ENCODE measurements at places on chromosomes 4 and X.

- no peak for DNase-seq
These were observed 116.8 kb upstream of the AGA start for GRCh38 chr4:177558995-177559394.

DNA sequence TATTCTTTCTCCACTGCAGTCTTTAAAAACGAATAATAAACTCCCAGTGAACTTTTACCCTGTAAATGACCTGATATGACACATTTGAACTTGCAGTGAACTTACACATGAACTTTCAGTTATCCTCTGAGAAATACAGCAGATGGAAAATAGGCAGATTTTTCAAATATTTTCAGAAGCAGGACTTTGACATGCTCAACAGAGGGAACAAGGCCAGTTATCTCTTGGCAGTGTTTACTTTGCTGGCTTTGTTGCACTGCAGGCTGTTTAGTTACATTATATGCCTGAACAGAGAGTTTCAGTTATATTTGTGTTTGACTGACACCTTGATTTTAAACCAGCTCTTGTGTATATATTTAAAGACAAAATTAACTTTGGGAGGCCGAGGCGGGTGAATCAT lies 47.6 kb upstream of the FGG start:
- no peak for DNase-seq

- no peak for DNase-seq
These were observed 184.5 kb downstream of the GRIA2 start for GRCh38 chr4:157405070-157405469.

DNA sequence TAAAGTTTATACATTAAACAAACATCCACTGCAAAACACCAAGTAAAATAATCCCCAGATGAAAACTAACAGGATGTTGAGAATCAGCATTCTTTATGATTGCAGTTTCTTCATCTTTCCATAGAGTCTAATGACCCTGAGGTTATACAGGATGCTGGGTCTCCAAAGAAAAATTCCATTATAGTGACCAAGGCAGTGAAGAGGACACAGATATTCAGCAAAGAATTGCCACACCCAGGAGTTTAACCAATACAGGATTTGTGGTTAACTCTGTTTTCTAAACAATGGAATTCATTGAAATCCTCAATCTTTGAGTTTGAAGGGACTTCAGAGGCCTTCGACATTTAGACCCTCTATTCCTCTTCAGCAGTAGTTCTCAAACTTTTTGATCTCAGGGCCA lies 76.2 kb upstream of the ESX1 start:
- no peak for DNase-seq

- DNase-seq, result no peak
These were observed 9.6 kb downstream of the NBDY start for GRCh38 chrX:56738670-56739069.

DNA sequence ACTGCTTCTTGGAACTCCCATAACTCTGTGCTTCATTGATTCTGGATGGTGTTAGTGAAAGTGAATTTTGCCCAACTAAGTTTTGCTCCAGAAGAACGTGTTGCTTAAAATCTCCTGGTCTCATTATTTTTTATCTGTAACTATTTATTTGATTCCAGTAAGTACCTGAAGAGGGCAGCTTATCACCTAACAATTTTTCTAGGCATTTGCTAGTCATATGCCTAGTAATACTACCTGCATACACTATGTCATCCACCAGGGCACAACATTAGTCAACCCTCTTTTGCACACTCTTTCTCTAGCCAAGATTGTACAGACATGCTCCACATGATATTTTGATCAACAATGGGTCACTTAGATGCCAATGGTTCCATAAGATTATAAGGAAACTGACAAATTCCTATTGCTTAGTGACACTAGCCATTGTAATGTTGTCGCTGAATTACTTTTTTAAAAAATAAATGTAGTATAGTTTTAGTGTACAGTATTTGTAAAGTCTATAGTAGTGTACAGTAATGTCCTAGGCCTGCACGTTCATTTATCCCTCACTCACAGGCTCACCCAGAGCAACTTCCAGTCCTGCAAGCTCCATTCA lies 499.9 kb upstream of the AADAT start:
- peak; percentile 11 for DNase-seq

GRCh38 chr4:79065262-79065661 lies 126.0 kb upstream of the PAQR3 start:
- DNase-seq, result no peak

- DNase-seq, result no peak
These were observed 381.9 kb downstream of the RAB28 start for GRCh38 chr4:13102092-13102742.

- DNase-seq, result peak; percentile 17
These were observed 4.4 kb upstream of the CXorf38 start for GRCh38 chrX:40651620-40652223.

- no peak for DNase-seq
These were observed 23.7 kb downstream of the DOK7 start for GRCh38 chr4:3486541-3487540.

GRCh38 chrX:1727531-1728027 lies 112.7 kb downstream of the ASMT start:
- no peak for DNase-seq

DNA sequence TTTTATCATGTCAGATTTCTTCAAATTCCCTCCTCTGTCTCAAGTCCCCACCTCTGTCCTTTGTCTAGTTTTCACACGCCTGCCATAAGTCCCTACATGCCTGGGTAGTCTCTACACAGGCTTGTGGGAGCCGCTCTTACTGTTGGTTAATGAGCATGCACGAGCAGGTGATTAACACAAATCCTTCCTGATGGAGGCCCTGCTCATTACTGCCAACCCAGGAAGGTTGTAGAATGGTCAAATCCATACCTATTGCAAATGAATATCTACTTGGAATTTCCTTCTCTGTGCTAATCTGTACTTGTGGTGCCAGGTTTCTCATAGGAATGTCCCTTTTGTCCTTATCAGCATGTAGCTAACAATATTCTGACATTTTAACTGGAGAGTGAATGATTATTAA lies 208.4 kb upstream of the HDX start:
- DNase-seq, result no peak

GRCh38 chrX:78042601-78043000 lies 61.4 kb upstream of the PGK1 start:
- DNase-seq, result no peak

DNA sequence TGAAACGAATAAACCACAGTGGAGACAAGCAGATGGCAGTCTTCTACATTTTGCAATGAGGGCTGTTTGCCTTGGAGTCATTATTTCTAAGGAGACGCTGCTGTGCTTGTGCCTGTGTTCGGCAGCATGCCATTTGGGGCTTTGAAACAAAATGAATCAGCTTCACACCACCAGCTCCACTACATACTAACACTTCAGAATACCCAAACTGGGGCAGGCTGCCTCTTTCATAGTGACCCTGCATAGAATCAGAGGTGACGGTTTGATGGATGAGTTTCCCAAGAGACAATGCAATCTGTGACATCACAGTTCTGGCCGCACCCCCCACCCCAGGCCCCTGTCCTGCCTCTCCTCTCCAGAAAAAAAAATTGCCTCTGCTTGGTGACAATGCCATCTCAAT lies 57.1 kb upstream of the MID1 start:
- DNase-seq, result no peak

- DNase-seq, result no peak
These were observed 181.9 kb upstream of the NDP start for GRCh38 chrX:44155126-44155525.

DNA sequence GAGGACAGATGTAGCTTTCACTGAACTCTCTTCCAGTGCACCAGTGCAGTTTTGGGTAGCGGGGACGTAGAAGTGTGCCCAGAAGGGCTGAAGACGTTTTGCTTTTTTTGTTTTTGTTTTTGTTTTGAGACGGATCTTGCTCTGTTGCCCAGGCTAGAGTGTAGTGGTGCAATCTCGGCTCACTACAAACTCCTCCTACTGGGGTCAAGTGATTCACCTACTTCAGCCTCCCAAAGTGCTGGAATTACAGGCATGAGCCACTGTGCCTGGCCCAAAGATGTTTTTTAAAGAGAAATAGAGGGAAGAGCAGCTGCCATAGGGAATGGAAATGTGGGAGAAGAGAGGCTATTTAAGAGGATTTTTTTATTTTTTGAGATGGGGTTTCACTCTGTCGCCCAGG lies 74.4 kb upstream of the ACSL1 start:
- DNase-seq, result no peak

DNA sequence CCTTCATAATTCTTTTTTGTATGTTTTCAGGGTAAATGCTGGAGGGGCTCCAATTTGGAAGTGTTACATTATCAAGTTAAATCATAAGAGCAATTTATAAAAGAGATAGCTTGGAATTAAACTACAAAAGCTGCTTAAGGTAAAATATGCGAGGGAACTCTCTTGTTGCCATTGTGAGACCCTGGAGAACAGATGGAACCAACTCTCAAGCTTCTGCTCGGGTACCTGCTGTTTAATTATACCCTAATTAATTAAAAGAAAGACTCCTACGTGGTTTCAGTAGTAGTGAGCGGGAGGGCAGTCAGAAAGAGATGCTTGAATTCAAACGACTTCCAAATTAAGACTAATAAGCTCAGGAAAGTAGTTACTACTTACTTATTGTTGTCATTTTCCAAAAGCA lies 313.1 kb upstream of the TACR3 start:
- DNase-seq, result no peak

GRCh38 chrX:44003975-44004374 lies 30.8 kb upstream of the NDP start:
- DNase-seq, result no peak

GRCh38 chrX:22110729-22111494 lies 78.8 kb downstream of the PHEX start:
- DNase-seq, result peak; percentile 39

DNA sequence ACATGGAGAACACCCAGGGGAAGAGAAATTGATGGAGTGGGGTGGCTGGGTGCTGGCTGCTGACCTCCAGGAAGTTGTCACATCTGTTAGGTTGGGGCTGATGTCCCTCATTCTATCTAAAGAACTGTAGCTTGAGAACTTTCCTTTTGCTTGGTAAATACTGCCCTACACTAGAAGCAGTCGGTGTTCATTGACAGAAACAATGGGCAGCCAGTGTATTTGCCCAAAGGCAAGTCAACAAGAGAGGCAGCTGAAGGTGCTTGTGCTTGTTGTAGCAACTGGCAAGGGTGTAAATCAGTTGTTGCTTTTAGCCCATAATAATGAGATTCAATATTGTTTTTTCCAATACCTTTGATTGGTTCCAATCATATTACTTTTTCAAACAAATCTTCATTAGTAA lies 956 bp downstream of the TMEM154 start:
- no peak for DNase-seq

DNA sequence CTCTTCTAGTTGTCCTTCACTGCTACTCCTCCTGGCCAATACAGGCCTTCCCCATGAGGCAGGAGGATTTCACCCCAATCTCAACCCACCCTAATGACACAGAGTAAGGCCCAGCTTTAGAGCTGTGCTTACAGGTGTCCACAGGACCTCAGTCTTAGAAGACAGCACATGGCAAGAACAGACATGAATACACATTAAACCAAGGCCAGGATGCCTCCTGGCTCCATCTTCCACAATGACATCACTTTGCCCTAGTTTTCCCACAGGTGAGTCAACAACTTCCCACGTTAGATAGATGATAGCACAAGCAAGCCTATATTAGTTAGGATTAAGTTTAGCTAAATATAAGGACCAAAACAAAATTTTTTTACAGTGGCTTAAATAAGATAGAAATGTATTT lies 63.8 kb upstream of the NOCT start:
- DNase-seq, result no peak

DNA sequence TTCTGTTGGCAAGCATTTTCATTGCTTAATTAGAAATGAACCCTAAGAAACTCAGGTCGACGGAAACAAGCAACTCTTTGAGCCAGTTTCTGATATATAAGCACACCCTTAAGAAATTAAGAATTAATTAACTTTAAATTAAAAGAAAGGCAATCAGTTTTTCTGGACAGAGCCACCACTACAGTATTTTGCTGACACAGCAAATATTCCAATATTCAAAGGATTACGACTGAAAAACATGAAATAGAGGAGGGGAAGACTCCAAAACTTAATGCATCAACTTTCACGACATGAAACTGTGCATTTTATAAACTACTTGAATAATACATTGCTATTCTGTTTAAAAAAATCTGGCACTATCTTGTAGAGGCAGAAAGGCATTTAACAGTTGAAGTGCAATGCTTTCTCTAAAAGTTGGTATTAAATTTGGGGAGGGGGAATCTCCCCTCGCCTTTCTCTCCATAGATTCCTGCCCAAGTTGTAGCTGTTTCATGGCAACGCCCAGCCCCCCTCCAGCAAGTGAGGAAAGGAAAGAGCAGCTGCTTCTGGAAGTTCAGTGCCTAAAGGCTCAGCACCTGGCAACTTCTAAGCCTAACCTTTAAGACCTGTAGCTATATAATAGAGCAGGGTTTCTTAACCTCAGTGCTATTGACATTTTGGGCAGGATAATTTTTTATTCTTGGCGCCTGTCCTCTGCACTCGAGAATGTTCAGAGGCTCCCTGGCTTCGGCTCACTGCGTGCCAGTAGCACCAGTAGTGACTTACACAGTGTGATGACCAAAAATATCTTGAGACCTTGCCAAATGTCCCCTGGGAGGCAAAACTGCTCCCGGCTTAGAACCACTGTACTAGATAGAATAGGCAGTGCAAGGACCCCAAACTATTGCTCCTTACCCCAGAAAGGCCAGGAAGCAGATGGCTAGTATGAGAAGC lies 6.7 kb upstream of the ZCCHC18 start:
- no peak for DNase-seq

GRCh38 chr4:41287005-41287404 lies 30.3 kb downstream of the UCHL1 start:
- peak; percentile 8 for DNase-seq

DNA sequence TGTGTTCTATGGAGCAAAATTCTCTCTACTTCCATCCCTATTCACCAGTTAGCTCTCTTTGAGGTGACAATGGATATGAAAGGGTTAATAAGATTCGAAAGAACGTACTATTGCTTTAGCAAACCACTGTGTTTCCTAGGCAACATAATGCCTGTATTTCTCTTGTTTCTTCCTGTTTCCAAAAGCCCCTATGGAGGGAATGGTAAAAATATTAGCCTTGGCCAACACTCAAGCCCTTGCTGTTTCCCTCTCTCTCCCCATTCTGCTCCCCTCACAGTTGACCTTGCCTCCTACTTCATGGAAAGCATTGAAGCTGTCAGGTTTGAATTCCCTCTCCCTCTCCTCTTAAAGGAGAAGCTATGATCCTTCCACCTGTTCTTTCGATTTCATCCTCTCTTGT lies 9.6 kb upstream of the PGRMC1 start:
- DNase-seq, result no peak

GRCh38 chr4:86977621-86978184 lies 42.9 kb downstream of the AFF1 start:
- DNase-seq, result no peak

- peak; percentile 78 for DNase-seq
These were observed at the start of gene ARSJ for GRCh38 chr4:113979148-113979904. TSS of gene ARSJ (minus strand) at chr4:113979647. CDS start at chr4:113978834, 813 bp downstream.

DNA sequence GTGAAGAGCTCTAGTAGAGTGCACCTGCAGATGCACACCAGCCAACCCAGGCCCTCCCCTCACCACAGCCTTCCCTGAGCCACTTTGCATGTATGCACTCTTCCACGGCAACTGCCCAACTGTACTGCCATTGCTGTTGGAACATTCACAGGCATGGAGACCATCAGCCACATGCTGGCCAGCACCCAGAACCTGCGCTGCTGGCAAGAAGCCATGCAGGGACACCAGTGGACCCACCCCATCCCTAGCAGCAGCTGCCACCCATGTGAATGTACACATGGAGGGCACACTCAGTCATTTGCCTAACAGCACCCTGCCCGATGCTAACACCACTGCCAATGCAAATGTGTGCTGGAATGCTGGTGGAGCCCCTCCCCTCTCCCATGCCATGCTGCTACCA lies 35.6 kb downstream of the FAM47B start:
- DNase-seq, result no peak
